Effector CD8-positive, alpha-beta T cell (primary cell): ENCODE measurements at places on chromosomes 2 and 18.

- DNase-seq, result peak; percentile 69
Measured at GRCh38 chr18:50266248-50266704, at the start of gene CFAP53. Gene CFAP53 (minus strand): TSS chr18:50266495. CDS start chr18:50266404, 91 bp downstream.

GRCh38 chr18:8065773-8066172 lies 498.7 kb downstream of the PTPRM start:
- no peak for DNase-seq

GRCh38 chr2:238922435-238922834 lies 74.5 kb downstream of the TWIST2 start:
- DNase-seq, result no peak

- DNase-seq, result no peak
Measured at GRCh38 chr2:144452989-144453336, 67.0 kb downstream of the ZEB2 start.

- no peak for DNase-seq
Measured at GRCh38 chr2:241063587-241063986, 38.5 kb downstream of the MTERF4 start.

DNA sequence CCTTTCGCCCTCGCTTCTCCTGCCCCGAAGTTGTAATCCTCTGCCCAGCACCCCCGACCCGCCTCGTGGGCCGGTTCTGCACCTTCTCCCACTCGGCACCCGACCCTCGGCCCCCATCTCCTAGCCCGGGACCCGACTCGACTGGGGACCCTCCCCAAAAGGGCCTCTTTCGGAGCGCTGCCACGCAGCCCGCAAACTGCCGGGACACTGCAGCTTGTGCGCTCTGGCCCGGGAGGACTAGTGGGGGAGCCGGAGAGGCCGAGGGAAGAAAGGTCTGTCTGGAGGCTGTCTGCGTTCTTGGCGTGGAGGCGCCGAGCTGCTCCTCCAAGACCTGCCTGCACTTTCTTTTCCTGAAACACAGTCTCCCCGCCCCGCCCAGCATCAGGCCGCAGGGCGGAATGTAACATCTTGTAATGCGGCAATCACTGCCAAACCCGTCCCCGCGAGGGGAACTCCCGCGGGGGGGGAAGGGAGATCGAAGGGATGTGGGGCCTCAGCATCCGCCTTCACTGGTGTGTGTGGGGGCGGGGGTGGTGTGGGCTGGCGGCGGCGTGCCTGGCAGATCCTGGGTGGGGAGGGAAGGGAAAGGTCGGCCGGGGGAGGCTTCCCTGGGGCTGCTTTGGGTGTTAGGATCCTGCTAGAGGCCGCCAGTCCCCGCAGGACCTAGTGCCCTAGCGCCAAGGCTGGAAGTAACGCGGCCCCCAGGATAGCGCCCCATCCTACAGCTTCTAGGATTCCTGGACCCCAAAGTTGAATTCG lies 7.4 kb downstream of the DLX2 start:
- peak; percentile 61 for DNase-seq

DNA sequence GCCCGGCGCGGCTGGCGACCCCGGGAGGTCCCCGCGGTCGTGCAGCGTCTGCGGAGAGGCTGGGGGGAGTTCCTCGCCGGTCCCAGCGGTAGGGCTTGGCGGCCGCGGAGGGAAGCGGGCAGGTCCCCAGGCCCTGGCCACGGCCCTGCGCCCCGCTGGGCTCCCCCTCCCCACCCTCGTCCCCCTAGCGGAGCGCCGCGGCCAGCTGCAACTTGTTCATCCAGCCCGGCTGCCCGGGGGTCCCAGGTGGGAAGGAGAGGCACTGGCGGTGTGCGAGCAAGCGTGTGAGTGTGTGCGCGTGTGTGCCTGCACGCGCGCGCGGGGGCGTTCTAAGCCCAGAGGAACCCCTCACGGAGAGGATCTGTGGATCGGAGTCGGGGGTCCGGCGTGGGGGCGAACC lies 1.3 kb downstream of the PTPRM start:
- DNase-seq, result no peak

DNA sequence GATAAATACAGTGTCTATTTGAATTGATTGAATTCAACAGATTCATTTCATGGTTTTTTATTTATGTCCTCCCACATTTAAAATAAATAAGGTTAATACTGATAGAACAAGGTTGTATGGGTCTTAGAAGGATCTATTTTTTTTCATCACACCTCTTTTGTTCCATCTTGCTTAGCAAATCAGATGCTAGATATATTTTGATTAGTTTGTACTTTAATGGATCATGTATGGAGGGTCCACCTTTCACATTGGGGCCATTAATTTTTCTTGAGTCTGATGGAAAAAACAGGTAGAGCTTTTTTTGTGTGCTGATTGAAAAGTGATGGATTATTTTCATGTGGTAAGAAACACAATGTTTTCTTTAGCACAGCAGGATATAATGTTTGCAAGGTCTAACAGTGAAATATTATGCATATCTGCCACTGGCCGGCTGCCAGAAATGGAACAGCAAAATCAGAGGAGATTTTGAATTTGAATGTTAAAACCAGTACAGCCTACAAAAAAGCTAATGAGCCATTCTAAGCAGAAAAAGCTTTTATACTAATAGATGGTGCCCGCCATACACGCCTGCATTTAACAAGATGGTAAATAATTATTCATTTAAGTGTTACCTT lies 188.1 kb upstream of the ETAA1 start:
- no peak for DNase-seq

DNA sequence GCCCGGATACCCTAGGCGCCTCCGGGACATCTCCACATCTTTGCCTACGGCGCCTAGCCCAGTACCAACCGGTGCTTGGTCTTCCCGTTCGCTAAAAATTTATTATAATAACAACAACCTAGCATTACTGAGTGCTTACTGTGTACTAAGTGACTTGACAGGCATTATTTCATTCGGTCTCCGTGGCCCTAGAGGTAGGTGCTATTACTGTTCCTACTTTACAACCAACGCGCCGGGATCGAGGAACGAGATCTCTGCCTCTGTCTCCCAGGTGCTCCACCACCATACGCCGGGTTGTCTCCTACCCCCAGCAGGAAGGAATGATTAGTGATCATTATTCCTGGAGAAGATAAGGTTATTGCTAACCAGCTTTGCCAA lies 657 bp upstream of the BIN1 start:
- DNase-seq, result no peak

GRCh38 chr2:54206596-54206995 lies 49.4 kb downstream of the TSPYL6 start:
- no peak for DNase-seq

DNA sequence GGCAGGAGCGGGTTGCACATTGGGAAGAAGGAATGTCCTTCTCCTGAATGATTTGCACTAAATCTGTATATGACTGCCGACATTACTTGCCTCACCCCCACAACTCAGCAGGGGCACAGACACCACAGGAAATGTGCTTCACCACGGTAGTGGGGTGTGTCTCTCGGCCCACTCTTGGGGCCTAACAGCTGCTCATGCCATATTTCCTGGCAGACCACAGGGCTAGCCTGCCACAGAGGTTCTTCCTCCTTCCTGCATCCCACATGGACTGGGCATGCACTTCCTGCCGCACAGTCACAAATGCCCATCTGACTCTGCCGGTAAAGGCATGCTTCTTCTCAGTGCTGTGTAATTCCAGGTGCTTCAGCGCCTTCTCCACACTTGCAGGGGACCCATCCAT lies 10.3 kb upstream of the PAPOLG start:
- DNase-seq, result no peak

- DNase-seq, result no peak
Measured at GRCh38 chr2:176133389-176133788, 3.9 kb downstream of the HOXD8 start.
